Activated T-cell treated with anti-CD3 and anti-CD28 coated beads for 4 hours (primary cell): ENCODE measurements at places on chromosomes 2 and 18.

GRCh38 chr2:164438490-164439205 is 182.6 kb downstream of the GRB14 start:
- DNase-seq, result no peak

DNA sequence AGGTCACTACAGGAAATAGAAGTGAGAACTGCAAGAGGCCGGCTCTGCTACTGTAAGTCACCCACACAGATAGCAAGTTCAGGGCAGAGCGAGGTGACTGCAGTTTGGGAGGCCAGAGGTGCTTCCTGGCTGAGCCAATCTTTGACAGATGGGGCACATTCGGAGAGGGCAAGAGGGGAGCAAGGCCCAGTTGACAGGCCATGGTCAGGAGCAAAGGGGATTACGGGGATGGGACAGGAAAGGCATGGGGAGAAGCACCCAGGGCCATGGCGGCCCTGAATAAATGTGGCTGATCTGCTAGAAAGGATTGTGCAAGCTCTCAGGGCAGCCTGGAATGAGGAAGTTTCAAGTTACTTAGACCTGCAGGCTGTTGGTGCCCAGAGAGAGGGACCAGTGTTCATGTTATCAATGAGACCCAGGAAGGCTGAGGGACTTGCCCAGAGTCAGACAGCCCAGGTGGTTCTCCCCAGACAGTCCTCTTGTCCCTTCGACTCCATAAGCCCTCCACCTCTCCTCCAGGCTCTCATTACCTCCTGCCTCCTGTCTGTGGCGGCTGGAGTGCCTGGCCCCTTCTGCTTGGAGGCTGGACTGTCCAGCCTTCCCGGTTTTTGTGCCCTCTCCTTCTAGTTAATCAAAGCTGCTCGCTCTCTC is 123.3 kb downstream of the CTIF start:
- no peak for DNase-seq

GRCh38 chr2:177675825-177676224 is 283.3 kb downstream of the AGPS start:
- DNase-seq, result no peak

DNA sequence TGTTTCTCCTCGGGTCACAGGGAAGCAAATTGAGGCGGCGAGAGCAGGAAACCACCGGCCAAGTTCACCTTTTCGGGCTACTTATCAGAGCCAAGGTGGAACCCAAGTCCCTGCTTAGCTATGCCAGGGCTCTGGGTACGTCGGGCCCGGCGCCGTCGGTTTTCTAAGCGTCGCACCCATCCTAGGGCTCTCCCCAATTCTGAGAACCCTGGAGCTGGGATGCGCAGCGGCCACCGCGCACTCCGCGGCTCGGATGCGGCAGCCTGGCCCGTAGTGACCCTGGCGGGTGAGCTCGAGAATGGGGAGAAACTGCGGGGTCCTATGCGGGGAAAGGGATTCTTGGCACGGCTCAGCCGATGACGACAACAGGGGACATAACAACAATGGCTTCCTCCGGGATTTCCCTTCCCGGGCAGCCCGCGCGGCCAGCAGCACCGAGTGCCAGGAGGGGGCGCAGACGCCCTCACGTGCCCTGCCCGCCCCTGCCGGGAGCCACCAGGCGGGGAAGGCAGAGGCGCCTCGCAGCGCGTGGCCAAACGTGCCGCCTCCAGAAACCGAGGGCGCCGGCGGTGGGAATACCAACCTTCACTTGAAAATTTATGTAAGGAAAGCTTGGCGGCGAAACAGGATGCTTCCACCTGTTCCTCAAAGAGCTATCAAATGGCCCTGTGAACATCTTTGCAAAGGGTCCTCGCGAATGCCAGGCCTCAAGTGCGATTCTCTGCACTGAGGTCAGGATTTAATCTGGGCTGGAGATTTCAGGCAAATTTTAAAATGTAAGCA is 2.1 kb upstream of the SLC30A3 start:
- peak; percentile 35 for DNase-seq

DNA sequence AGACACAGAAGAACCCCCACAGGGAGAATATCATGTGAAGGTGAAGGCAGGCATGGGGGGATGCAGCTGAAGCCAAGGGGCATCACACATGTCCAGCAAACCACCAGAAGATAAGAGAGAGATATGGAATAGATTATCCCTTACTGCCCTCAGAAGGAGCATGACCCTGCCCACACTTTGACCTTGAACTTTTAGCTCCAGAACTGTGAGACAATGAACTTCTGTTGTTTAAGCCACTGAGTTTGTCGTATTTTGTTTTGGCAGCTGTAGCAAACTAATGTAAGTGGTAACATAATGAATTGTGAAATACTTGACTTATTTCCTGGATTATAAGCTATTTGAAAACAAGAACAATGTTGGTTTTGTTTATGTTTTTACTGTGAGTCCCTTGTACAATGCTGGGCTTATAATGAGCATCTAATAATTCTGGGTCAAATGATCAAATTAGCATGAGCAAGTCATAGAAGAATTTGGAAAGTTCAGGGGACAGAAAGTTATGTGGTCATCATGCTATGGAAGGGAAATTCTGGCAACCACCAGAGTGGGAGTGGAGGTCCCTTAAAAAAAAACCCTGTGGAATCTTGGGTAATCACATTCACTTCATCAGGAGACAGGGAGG is 541.0 kb upstream of the KLHL29 start:
- DNase-seq, result no peak
